ENCODE measurements at places on chromosomes 2 and 18. TPM values are rescaled to one million over a fixed set of nuclear protein-coding genes. Genes with fewer than 3 reads are reported as not detected.

VWA3B gene
- total RNA-seq = 0.09 TPM

NYAP2 gene
- total RNA-seq = not detected

DNA sequence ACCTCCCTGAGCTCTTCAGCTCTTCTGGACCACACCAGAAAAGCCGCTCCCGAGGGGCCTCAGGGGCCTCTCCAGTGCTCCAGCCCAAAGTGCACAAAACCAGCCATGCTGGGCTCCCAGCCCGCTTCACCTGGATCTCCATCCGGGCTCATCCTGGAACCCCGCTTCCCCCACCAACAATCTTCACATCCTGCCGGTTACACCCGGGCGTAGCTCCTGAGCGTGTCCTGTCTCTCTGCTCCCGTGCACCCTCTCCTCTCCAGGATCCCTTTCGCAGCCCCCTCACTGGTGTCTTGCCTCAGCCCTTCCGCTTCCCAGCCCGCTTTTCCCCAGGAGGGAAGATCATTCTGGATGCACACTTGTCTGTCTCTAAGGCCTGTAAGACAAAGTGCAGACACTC is 123.7 kb upstream of the GLI2 start:
- DNase-seq = no peak

- DNase-seq = no peak
These were observed 138.1 kb downstream of the SEPTIN10 start for GRCh38 chr2:109475531-109476210.

DNA sequence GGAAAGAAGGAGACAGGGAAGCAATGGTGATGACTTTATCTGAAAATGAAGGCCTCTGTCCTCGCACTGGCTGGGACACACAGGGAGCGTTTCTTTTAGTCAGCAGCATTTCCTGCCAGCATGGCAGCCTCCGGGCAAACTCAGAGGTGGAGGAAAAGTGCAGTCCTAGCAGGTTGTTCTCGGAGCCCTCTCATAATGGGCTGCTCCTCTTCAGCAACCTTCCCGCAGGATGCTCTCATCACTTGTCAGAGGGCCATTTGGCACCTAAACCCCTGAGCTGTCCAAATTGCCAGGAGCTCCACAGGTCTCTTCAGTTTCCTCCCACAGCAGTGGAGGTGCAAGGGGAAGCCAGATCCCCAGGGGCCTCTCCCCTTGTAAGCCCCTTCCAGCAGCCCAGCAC is 6.2 kb downstream of the STK39 start:
- no peak for DNase-seq

GRCh38 chr2:47917276-47917961 is 11.1 kb upstream of the FBXO11 start:
- no peak for DNase-seq
